Stimulated activated CD4-positive, alpha-beta T cell treated with anti-CD3 and anti-CD28 coated beads, Interleukin-2, amount 100 ng/mL, for 24 hours (primary cell): ENCODE measurements at places on chromosomes 12 and 14.

DNA sequence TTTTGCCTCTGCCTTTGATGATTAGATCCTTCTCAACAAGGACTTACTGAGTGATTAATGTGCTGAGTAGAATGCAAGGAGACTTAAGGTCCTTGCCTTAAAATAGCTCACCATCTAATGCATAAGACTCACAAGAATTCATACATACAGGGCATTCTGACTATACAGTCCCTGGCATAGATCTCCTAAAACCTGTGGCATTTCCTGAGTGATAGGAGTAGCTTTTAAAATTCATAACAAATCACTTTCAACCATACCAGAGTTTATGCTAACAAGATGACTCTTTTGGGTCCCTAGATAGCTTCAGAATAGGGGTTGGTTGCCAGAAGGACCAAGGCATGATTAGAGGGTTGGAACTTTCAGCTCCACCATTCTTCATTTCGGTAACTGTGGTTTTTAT, 48.8 kb downstream of the STXBP6 start:
- no peak for DNase-seq

- DNase-seq: peak; percentile 58
Observed at GRCh38 chr12:111298582-111299436, 70.1 kb downstream of the PHETA1 start.

GRCh38 chr12:21992823-21993222, 51.6 kb upstream of the ABCC9 start:
- DNase-seq: no peak

- DNase-seq: no peak
Observed at GRCh38 chr12:117284140-117284539, 77.3 kb downstream of the NOS1 start.

GRCh38 chr12:59149995-59150642, 229.8 kb upstream of the LRIG3 start:
- DNase-seq: no peak

DNA sequence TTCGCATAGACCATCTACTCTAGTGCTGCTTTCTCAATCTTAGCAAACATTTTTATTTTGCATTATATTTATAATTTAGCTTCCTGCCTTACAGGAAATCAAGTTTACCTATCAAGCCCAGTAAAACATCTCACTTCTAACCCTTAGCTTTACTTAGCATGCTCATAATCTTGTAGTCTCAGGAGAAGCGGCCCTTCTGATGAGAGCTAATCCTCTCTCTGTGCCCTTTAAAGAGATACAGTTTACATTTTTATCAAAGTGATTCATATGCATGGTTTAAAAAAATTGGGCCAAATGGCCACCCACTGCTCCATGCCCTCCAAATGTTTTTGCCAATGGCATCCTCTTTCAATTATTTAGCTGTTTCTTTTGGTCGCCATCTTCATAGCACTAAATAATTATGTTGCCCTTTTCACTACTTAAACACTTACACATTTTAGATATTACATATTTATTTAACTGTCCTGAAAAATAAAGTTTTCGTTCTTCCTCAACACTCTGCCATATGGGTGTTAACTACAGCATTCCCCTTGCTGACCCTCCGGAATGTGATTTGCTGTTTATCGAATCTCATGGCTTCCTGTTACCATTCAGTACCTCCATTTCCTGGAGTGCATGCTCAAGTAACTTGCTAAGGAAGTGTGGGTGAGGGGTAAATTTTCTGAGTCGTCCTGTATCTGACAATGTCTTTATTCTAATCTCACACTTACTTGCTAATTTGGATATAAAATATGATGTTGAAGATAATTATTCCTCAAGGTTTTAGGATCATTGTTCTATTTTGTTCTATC, 29.3 kb downstream of the YLPM1 start:
- no peak for DNase-seq

DNA sequence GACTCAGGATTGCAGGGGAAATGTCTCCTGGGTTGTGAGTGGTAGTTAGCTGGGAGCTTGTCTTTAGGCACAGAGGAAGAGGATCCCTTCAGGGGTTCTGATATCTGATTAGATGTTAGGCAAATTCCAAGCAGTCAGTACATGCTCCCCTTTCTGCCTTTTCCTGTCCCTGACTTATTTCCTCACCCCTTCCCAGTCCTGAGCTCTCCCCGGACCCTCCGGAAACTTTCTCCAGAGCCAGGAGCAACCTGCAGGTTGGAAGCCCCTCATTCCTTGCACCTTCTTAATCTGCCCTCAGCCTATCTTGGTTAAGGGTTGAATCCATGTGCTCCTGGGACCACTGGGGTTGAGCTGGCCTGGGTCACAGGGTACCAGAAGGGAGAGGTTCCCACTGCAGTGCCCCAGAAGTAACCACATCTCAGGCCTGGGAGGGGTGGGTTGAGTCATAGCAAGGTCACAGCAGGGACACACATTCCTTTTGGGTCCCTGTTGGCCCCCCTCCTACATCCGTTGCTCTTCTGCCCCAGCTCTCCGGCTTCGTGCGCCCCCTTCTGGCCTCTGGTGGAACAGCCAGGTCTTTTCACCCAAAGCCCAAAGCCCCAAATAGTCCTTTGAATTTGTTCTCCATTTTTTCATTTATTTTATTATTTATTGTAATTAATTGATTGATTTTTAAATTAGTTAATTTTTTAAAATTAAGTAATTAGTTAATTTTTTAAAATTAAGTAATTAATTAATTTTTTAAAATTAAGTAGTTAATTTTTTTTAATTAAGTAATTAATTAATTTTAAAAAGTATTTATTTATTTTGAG, 1.8 kb downstream of the IGFBP6 start:
- peak; percentile 93 for DNase-seq

DNA sequence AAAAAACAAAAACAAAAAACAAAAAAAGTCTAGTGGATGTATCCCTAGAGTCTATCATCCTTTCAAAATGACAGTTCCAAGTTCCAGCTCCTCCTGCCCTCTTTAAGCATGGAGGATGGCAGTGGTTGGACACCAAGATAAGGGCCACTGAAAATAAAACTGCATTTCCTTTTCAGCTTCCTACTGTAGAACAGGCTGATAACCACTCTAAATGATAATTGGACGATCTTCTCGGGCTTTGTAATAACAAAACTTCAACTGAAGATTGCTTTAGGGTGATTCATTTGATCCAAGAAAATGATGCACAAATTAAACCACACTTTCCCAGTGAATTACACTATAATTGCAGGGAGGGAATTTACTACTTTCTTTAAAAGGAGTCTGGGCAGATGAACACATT, 42.2 kb upstream of the CRACR2A start:
- DNase-seq: no peak

GRCh38 chr14:102223682-102224081, 81.3 kb downstream of the MOK start:
- DNase-seq: no peak

GRCh38 chr14:82345184-82345583, 811.5 kb upstream of the SEL1L start:
- no peak for DNase-seq

- DNase-seq: no peak
Observed at GRCh38 chr14:104561124-104561557, 18.4 kb upstream of the C14orf180 start.

GRCh38 chr12:11967376-11968047, 103.2 kb upstream of the BCL2L14 start:
- DNase-seq: no peak

DNA sequence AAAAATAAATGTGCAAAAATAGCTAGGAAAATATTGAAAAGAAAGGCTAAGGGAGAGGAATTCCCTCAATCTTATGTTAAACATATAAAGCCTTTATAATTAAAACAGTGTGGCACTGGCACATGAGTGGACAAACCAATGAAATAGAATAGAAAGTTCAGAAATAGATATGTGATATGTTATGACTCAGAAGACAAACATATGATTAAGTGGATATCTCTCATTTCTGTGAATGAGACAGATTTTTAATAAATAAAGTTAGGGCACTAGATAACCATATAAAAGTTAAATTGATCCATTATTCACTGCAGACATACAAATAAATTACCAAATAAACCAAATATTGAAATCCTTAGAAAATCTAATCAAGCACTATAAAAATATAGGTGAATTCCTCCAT, 73.0 kb downstream of the ALG10B start:
- DNase-seq: no peak

GRCh38 chr12:85874031-85874461, at the start of gene NTS:
Gene NTS, plus strand, starts transcription at chr12:85874295. Its CDS starts 109 bp downstream, at chr12:85874404.
- no peak for DNase-seq

DNA sequence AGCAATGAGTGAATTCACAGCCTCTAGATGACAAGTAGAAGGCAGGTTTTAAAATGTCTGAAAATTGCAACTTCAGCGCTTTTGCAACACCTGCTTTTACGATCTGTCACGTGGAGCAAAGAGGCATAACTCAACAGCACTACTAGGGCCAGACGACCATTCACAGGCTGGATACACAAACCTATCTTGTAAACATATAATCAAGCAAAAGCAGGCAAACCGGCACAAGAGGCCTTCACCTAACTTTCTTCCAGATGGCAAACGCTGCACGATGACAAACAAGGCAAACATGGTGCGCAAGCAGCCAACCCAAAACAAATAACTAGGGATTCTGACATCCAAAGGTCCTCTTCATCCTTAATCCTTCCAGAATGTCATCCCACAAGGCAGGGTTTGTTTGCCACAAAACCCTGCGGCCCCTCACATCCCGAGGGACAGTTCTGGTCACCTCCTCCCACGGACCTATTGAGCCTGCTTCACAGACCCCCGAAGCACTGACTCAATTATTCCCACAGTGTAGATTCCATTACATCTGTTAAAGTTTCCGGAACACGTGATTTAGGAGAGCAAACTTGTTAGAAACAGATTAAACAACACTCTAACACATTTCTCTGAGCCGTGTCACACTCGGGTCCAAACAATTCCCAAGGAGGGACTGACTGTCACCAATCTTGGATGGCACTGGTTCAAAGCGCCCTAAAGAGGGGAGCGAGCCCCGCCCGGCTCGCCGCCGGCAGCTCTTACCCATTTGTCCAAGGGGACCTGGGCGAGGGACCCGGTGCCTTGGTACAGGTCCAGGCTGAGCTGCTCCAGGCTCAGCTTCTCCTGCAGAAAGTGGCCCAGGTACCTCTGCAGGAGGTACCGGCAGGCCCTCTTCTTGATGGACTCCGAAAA, 823 bp downstream of the ATG2B start:
- peak; percentile 59 for DNase-seq

DNA sequence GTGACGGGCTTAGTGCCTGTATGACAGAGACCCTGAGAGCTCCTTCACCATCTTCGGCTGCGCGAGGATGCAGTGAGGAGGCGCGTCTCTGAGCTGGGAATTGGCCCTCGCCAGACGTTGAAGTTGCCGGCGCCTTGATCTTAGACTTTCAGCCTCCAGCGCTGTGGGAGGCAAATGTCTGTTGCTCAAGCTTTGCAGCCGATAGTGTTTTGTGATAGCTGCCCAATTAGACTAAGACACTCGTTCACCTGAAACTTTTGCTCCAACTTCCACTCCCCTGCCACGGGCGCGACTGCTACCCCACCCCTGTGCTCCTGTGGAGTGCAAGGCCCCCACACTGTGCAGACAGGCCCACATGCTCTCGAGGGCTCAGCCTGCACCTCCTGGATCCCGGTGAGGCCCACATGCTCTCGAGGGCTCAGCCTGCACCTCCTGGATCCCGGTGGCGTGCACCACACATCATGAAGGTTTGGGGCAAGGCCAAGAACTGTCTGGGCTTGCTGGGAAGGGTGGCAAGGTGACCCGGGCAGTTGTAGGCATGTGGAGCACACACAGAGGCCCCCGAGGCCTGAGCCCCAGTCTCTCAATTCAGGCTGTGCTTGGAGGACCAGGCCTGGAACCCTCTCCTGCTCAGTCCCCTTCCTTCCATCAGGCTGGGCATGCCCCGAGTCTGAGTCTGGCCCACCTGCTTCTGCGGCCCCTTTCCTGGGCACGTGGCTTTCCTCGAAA, 324.6 kb downstream of the TMEM121 start:
- DNase-seq: no peak
